Thymus (tissue), 14 donors: ENCODE measurements at places on chromosomes 12 and 14. TPM values are rescaled to one million over a fixed set of nuclear protein-coding genes. Genes with fewer than 3 reads are reported as not detected.

- no peak for DNase-seq
Observed at GRCh38 chr14:66174453-66174891, 311.7 kb upstream of the CCDC196 start.

Gene BEST3
- total RNA-seq: 4.1 TPM

DNA sequence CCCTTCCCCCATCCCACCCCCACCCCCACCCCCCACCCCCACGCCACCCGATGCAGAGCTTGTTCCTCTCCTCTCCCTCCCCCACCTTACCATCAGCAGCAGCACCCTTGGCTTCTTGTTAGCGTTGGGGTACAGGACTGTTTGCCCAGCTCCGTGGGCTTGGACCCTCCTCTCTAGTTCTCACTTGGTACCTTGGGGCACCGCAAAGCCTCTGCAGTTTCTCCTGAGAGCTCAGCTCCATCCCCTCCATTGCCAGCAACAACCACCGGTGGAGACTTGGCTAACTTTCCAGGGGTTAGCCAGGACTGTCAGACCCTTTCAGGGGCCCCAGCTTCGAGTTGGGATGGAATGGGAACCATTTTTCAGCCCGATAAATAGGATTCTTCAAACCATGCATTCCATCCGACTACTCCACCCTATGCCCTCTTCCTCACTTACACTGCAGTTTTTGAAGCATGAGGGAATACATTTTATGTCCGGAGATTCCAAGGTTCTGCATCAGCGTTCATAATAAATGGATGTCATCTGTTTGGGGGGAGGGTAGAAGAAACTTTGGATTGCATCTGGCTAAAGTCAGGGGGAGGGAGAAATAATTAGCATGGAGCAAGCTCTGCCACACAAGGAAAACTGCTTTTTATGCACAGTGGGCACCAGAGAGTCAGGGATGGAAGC is 1.1 kb downstream of the SCN8A start:
- no peak for DNase-seq

DNA sequence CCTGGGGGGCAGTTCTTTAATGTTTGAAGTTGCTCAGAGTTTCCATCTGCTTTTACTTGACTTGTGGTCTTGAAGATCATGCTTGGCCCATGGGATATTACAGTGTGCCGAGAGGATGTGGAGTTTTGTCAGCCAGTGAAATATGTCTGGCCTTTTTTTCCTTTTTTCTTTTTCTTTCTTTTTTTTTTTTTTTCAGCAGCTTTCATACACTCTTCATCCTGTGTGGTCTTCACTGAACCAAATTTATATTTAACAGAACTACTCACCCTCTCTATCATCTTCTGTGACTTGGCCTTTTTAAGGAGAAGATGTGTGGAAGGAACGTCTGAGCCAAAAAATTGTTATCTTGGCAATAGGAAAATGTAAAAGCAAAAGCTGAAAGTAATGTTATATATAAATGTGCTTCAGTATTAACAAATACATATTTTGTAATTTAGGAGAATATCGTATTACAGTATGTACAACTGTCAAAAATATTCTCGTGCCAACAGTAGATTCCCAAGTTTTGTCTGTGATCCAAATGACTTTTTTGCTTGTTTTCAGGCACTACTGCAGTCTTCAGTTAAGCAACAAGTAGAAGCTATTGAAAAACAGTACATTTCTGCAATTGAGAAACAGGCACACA is 200.6 kb downstream of the CCDC91 start:
- DNase-seq: no peak

- DNase-seq: no peak
Observed at GRCh38 chr12:99146185-99146584, 501.1 kb downstream of the APAF1 start.

Gene SDR9C7
- 0.33 TPM for total RNA-seq

DNA sequence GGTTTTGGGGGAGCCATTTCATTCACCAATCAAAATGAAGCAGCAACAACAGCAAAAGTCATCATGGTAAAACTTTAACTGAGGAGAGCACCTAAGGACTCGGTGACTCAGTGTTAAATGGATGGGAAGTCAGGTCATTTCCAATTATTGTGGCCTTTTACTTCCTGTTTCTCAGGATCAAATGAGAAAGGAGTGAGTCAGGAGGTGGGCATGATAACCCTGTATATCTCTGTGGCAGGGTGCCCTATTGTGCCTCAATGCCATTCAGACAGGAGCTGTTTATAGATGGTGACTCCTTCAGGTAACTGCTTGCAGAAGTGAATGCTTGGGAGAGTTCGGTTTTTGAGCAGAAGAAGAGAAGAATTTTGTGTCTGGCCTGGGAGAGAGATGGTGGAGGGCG is 135.5 kb upstream of the CPM start:
- no peak for DNase-seq

- DNase-seq: no peak
Observed at GRCh38 chr12:113933201-113933786, 32.8 kb downstream of the RBM19 start.

DNA sequence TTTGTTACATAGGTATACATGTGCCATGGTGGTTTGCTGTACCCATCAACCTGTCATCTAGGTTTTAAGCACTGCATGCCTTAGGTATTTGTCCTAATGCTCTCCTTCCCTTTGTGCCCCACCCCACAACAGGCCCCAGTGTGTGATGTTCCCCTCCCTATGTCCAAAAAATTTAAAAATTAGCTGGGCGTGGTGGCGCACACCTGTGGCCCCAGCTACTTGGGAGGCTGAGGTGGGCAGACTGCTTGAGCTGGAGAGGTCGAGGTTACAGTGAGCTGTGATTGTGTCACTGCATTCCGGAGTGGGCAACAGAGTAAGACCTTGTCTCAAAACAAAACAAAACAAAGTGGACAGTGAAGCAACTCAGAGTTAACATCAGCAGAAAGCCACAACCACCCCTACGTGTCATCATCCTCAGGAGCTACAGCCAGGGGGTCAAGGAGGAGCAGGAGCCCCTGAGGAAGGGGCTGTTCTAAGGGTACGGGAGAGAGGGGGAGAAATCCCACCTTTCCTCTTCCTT is 36.8 kb upstream of the SGPP1 start:
- DNase-seq: no peak

GRCh38 chr12:53418221-53418620 is 5.4 kb upstream of the AMHR2 start:
- DNase-seq: no peak
